ENCODE measurements at places on chromosomes 11 and 22.

DNA sequence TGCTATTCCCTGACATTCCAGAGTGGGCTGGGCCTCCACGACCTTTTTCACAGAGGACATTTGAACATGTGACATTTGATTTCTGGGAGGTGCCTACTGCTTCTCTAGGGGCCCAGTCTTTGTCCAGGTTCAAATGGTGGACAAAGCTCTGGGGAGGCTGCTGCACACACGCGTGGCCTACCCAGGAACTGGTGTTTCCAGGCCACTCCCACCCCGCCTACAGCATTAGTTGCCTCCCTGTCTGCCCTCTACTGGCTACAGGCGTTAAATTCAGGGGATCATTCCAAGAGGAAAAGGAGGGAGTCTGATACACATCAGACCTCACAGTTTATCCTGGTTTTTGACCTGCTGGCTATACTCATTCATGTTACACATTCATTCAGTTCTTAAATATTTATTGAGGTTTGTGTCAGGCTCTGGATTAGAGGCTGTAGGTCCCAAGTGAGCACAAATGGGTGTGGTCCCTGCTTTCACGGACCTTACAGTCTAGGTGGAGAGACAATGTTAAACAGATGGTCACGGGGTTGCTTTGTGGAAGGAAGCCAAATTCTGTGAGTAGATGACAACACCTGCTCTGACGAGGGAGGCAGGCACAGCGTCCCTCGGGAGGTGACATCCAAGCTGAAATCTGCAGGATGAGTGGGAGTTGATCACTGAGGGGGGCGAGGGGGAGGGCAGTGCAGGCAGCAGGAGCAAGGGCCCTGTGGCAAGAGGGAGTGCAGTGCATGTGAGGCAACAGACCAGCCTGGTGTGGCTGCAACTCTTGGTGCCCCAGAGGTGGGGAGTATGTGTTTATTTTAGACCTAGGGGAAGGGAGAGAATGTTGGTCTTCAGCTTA, 11.8 kb downstream of the TUB start:
- DNase-seq = peak; percentile 45

- no peak for DNase-seq
Observed at GRCh38 chr11:35277827-35278226, 138.9 kb downstream of the CD44 start.

DNA sequence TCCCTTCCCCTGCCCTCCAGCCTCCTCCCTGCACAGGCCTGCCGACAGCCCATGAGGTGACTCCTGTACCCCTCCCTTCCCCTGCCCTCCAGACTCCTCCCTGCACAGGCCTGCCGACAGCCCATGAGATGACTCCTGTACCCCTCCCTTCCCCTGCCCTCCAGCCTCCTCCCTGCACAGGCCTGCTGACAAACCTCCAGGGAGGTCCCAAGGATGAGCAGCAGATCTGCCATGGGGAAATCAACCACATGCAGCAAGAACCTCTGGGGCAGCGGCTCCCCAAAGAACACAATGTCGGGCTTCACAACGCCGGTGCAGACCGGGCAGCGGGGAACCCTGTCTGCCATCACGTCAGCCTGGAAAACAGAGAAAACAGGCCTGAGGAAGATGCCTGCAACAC, 12.3 kb downstream of the SIRT3 start:
- DNase-seq = no peak

DNA sequence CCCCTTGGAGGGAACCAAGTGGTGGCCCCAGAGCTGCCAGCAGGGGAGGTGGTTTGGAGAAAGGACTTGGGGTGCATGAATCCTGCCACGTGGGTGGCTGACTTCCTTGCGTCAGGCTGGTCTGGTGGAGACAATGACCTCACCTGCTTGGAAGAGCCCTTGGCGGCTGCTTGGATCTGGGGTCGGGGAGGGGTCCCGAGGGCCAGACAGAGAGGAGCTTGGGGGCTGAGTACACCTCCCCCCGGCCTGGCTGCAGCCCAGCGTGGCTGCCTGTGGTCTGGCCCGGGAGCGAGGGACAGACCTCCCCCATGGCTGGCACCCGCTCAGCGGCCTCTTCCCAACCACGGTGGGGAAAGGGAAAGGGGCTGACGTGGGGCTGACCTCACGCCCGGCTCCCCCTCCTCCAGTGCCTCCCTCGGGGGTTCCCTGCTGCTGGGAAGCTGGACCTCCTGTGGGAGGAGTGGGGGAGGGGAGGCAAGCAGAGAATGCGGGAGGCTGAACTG, 13.8 kb downstream of the LIF start:
- no peak for DNase-seq
